ENCODE measurements at places on chromosomes 2 and 18. TPM values are rescaled to one million over a fixed set of nuclear protein-coding genes. Genes with fewer than 3 reads are reported as not detected.

The POMC gene
- 1.3 TPM for total RNA-seq

The SPR gene
- total RNA-seq: 39.4 TPM

The GPR45 gene
- not detected for total RNA-seq

The ALPP gene
- total RNA-seq: not detected

The OSBPL6 gene
- total RNA-seq: 7.7 TPM

Data from heart left ventricle (tissue), 16 donors.